Right atrium auricular region (tissue), 2 donors: ENCODE measurements at places on chromosomes 1 and 21. TPM values are rescaled to one million over a fixed set of nuclear protein-coding genes. Genes with fewer than 3 reads are reported as not detected.

The PDE9A gene
- 1.1 TPM for total RNA-seq

The HLX gene
- total RNA-seq = 6.2 TPM

The COL18A1 gene
- total RNA-seq = 134 TPM

The F5 gene
- total RNA-seq = 4.9 TPM

The CD2 gene
- 1.6 TPM for total RNA-seq

The KRTAP12-2 gene
- not detected for total RNA-seq

The LHX8 gene
- not detected for total RNA-seq

The SPATC1L gene
- total RNA-seq = 8.7 TPM

The COL16A1 gene
- 31.2 TPM for total RNA-seq

The S100A8 gene
- total RNA-seq = 19.1 TPM

The LCE1C gene
- not detected for total RNA-seq

DNA sequence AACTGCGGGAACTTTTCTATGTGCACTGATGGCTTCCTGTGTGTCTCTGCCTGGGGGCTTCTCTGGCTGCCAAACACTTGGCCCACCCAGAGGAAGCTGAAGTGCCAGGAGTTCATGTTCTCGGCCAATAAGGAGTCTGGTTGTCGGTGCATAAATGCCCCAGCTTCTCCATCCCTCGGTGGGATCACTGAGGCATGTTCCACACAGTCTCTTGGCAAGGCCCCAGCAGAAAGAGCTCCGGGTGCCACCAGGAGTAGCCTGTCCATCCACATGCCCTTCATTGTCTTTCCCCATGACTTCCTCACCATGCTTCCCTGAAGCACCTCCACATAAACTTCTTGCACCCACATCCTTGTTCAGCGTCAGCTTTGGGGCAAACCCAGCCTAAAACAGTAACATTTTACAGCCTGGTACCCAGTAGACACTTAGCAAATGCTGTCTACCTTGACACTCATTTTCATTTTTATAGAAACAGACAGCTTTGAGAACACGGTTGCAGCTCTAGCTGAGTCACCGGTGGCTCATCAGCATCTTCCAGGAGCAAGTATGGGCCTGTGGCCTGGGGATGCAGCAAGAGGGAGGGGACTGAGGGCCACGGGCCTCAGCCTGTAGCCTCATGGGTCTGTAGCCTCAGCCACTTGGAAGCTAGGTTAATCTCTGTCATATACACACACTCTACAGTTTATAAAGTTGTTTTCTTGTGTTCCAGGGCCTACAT lies 14.8 kb upstream of the CDCP2 start:
- no peak overlapping the region for H3K27ac ChIP-seq
- H3K4me3 ChIP-seq = no peak overlapping the region
- no peaks in the 10 kb centered on the region for H3K36me3 ChIP-seq
- H3K4me1 ChIP-seq = no peaks in the 10 kb centered on the region

DNA sequence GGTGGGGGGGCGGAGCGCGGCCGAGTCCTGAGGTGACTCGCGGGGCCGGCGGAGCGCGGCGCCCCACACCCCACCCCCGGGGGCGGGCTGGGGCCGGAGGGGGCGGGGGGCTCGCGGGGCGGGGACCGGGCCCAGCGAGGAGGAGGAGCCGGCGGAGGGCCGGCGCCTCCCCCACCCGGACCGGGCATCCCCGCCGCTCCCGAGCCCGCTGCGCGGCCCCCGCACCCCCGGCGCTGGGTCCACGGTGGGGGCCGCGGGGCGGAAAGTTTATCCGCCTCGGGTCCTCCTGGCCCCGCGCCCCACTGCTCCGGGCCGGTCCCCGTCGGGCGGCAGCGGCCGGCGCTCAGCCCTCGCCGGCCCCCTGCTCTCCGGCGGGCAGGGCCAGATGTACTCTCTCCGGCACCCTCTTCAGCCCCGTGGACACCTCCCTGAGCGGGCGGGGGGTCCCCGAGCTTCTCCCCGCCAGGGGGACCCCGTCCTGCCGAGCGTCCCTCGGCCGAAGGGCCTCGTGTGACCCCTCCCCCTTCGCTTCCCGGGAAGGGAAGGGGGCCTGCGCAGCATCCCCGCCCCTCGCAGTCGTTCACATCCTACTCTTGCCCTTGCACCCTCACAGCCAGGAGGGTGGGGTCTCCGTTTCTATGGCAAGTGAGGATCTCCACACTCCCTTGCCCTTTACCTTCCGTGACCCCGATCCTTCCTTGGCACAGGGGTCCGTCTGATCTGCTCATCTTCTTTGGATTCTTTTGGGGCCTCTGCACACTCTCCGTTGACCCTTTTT lies 663 bp downstream of the CAMTA1 start:
- H3K4me1 ChIP-seq = no peaks in the 10 kb centered on the region
- no peak for DNase-seq
- H3K27me3 ChIP-seq = no peaks in the 10 kb centered on the region
- H3K27ac ChIP-seq = peak overlapping the region; percentile 91
- H3K4me3 ChIP-seq = peak overlapping the region; percentile 62
- H3K36me3 ChIP-seq = no peaks in the 10 kb centered on the region

DNA sequence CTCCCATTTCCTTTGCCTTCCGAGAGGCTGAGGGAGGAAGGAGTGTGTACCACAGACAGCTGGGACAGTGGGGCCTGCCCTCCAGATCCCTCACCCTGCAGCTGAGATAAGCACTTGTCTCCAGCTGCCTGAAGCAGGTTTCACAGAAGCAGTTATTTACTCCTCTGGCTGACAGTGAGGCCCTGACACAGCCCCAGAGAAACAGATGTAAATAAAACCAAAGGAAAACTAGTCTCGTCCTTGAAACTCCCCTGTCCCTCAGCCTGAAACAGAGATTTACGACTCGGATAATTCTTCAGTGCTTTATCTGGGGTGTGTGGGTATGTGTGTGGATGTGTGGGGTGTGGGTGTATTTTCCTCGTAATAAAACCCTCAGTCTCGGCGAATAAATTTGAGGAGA lies 181.1 kb downstream of the IGSF21 start:
- H3K27me3 ChIP-seq = no peaks in the 10 kb centered on the region
- no peaks in the 10 kb centered on the region for H3K4me1 ChIP-seq
- H3K36me3 ChIP-seq = no peaks in the 10 kb centered on the region
- no peak overlapping the region for H3K27ac ChIP-seq
- no peak overlapping the region for H3K4me3 ChIP-seq
- DNase-seq = no peak

GRCh38 chr1:84991097-84991920 lies 5.6 kb downstream of the MCOLN2 start:
- no peak overlapping the region for H3K27ac ChIP-seq
- DNase-seq = no peak
- H3K27me3 ChIP-seq = no peaks in the 10 kb centered on the region
- H3K36me3 ChIP-seq = no peaks in the 10 kb centered on the region
- H3K4me1 ChIP-seq = no peaks in the 10 kb centered on the region

DNA sequence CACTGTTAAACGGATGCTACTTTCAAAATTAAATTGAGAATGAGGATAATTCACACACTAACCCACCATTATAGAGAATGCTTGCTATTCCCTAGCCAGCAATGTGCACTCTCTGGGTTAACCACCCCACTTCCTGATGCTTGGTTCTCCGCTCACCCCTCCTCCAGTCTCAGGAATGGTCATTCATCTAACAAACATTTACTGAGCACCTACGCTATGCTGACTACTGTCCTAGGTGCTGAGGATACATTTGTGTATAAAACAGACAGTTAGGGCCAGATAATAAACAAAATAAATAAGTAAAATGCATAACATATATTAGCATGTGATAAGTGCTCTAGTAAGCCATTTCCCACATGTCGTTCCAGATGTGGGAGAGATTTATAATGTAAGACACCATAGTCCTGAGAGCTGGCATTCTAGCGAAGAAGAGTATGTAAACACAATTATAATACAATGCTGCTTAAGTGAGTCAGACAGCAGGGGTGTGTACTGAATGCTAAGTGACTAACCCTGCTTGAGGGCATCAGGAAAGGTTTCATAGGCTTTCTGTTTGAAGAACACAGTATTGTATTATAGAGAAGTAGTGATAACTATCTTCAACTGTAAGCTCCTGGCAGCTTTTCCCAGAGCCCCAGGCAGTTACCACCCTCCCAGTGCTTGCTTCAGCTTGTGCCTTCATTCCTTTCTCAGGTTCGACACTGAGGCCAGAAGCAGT lies 126.7 kb upstream of the CACHD1 start:
- H3K27ac ChIP-seq = no peak overlapping the region
- DNase-seq = no peak
- H3K36me3 ChIP-seq = no peaks in the 10 kb centered on the region
- H3K4me3 ChIP-seq = no peak overlapping the region
- no peaks in the 10 kb centered on the region for H3K4me1 ChIP-seq

GRCh38 chr1:90718411-90719329 lies 1.6 kb upstream of the BARHL2 start:
- H3K27ac ChIP-seq = no peak overlapping the region
- H3K4me1 ChIP-seq = no peaks in the 10 kb centered on the region
- DNase-seq = no peak
- H3K36me3 ChIP-seq = no peaks in the 10 kb centered on the region
- no peak overlapping the region for H3K4me3 ChIP-seq

DNA sequence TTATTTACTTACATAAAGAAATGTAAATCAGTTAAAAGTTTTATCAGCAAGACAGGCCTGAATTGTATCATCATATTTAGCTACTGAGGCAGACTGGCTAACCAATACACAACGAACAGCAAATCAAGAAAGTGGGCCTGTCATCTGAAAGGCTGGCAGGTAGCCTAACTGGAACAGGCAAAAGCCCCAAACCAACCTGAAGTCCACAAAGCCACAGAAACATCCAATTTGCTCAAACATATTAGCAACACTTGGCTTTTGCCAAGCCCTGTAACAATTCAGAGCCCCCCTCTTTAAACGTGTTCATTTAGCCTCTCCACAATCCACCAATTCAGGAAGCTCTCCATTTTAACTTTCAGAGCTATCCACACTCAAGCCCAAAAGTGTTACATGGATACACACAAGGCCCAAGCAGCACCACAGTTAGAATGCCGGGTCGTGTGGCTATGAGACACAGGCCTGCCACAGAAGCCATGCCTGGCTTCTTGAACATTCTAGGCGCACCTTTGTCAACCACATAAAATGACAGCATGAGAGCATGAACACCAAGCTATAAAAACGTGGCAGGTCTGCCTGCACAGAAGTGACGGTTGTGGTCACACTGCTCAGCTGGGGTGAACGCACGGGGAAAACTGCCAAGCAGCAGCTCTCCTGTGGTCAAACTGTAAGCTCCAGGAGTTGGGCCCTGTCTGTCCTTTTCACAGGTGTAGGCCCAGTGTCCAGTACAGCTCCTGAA lies 49.3 kb downstream of the CD34 start:
- H3K4me1 ChIP-seq = peaks cover 78% of the 10 kb centered on the region
- no peaks in the 10 kb centered on the region for H3K27me3 ChIP-seq
- no peak overlapping the region for H3K4me3 ChIP-seq
- H3K36me3 ChIP-seq = peaks cover 8% of the 10 kb centered on the region
- peak; percentile 57 for DNase-seq

DNA sequence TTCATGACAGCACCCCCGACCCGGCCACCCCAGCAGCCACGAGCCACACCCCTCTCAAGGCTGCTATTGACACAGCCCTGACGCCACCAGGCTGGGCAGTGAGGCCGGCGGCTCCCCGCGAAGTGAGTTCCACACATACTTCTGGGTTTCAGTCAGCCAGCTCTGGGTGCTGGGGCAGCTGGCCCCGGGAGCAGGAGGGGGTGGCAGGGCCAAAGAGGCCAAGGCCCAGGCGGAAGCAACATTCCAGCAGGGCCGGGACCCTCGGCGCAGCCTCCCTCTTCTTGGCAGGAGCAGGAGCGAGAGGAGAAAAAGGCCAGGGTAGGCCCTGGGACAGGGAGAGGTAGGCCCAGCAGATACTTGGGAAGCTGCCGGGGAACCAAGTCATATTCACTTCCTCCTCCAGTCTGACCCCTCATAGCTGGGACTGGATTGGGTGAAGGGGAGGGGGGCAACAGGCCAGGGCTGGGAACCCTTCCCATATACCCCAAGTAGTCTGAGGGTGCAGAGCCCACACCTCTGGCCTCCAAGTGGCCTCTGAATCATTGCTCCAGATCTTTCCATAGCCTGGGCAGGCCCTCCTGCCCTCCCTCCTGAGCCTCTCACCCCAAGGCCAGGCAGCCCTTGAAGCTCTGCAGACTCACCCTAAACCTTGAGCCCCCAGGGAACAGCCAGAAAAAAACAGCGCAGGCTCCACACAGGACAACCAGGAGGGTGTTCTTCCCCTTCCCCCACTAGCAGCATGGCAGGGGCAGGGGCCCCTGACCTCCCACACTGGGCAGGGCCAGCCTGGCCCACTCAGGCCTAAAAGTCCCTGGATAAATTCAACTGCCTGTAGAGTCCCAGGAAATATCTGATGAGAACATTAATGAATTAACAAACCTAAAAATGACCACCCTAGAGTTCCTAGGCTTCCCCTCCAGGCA lies 5.7 kb downstream of the HSPG2 start:
- H3K36me3 ChIP-seq = peaks cover 18% of the 10 kb centered on the region
- H3K27me3 ChIP-seq = no peaks in the 10 kb centered on the region
- peak overlapping the region; percentile 94 for H3K27ac ChIP-seq
- peak overlapping the region; percentile 1 for H3K4me3 ChIP-seq

- no peak for DNase-seq
- no peaks in the 10 kb centered on the region for H3K36me3 ChIP-seq
- H3K27me3 ChIP-seq = no peaks in the 10 kb centered on the region
- no peak overlapping the region for H3K27ac ChIP-seq
- H3K4me3 ChIP-seq = no peak overlapping the region
- peaks cover 29% of the 10 kb centered on the region for H3K4me1 ChIP-seq
These were observed 109.2 kb upstream of the IFFO2 start for GRCh38 chr1:19065526-19066247.

DNA sequence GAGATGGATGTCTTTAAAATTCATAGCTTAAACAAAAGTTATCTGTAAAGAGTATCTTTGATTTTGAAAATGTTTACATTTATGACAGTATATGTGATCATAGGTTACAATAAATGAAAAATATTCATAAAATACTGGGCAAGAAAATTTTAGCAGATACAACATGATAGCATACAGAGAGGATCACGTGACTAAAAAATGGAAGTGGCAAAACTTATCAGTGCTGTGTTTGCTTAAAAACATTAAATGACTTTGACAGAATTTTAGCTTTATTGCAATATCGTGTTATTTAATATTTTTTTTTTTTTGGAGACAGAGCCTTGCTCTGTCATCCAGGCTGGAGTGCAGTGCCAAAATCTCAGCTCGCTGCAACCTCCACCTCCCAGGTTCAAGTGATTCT lies 2294.1 kb downstream of the NCAM2 start:
- no peaks in the 10 kb centered on the region for H3K27me3 ChIP-seq
- H3K36me3 ChIP-seq = no peaks in the 10 kb centered on the region
- H3K4me3 ChIP-seq = no peak overlapping the region
- DNase-seq = no peak

DNA sequence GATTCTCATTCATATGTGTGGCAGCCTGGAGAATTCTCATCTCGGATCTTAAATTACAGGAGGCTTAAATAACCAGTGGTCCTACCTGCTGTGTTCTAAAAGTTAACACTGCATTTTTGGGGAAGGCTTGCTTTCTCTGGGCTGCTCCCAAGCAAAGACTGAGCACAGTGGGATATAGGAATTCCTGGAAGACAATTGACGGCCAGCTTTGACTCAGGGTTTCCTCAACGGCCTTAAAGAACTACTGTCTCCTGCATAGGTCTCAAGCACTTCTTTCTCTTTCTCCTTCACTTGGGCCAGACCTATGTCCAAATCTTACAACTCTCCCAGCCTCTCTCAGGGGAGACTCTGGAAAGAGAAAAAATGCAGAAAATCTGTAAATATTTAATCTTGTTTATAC lies 1.0 kb upstream of the KRTAP13-3 start:
- no peak for DNase-seq
- H3K4me3 ChIP-seq = no peak overlapping the region
- H3K4me1 ChIP-seq = no peaks in the 10 kb centered on the region
- H3K36me3 ChIP-seq = no peaks in the 10 kb centered on the region

GRCh38 chr1:42730988-42731387 lies 9.0 kb downstream of the CLDN19 start:
- no peak overlapping the region for H3K27ac ChIP-seq
- H3K4me1 ChIP-seq = no peaks in the 10 kb centered on the region
- no peaks in the 10 kb centered on the region for H3K27me3 ChIP-seq
- DNase-seq = peak; percentile 21
- no peaks in the 10 kb centered on the region for H3K36me3 ChIP-seq
- no peak overlapping the region for H3K4me3 ChIP-seq
